Astrocyte (in vitro differentiated cells and primary cell): ENCODE measurements at places on chromosomes 5 and 9.

DNA sequence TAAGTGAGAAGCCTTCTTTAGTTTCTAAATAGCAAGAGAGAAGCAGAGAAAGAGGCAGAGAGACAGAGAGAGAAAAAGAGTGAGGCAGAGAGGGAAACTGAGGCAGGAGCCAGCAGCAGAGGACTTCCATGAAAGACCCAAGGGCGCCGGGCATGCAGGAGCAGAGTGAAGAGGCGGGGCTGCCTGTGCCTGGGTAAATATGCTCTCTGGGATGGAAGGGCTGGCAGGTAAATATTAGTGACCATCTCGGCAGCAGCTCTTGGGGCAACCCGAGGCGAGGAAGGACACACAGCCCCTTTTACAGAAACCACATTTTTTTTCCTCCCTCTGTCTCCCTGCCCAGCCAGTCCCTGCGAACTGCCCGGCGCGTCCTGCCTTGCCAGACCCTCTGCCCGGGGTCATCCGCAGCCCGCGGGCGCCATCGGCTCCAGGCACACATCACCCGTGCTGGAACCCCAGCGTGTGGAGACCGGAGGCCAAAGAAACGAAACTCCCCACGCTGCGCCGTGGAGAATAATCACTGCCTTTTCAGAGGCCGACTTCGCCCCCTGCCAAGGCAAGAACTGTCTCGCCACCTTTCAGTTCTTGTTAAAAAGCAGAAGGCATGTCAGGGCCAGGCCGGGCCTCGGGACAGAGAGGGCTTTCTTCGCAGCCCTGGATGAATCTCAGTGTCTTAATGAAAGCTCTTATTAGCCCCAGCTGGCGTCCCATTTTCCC is 61.3 kb downstream of the BOD1 start:
- DNase-seq = no peak

- peak; percentile 63 for DNase-seq
Observed at GRCh38 chr5:100690036-100690560, 154.9 kb downstream of the FAM174A start.

DNA sequence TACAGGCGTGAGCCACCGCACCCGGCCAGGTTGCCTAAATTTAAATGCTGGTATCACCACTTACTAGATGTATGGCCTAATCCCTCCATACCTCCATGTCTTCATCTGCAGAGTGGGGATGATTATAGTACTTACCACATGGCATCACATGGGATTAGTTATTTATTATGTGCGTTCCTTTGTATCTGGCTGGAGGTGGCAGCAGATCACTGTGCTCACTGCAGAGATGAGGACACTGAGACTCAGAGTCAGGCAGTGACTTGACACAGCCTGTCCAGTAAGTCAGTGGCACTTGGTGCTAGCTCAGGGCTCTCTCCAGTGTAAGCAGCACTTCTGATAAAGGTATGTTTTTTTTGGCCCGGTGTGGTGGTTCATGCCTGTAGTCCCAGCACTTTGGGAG is 38.4 kb upstream of the HAND1 start:
- DNase-seq = no peak

DNA sequence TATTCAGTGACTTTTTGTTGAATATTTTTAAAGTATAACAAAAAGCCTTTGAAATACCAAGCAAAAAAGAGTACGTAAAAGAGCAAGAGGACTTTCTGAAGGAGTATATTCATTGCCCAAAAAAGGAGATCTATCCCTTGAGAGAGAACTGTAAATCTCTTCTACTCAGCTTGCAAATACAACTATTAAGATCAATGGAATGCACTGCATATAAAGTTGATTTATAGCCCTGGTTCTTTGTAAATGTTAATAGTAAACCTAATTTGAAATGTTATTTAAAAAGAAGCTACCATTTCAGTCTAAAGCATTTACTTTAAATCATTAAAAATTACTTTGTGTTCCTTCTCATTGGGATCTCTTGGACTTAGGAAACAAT is 168.1 kb downstream of the PDE4D start:
- no peak for DNase-seq

DNA sequence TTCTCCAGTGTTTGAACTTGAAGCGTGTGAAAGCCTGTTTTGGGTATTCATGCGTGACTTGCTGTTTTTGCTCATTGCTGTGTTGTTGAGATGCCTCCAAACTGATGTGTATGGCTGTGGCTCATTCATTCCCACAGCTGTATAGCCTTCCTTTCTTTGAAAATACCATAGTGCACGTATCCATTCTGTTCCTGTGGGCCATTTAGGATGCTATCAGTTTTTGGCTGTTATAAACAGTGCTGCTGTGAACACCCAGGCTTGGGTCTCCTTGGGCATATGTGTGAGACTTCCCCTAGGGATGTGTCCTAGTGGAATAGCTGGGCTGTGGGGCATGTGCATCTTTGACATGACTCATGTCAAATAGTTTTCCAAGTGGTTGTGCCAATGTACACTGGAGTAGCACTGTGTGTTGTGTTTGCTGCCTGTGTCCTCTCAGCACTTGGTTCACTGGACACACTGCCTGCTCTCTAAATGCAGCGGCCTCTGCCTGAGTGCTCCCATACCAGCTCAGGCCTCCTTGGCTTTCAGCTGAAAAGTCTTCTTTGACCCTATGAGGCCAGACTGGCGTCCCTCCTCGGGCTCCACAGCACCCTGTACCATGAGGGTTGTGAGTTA is 102.6 kb upstream of the TBC1D2 start:
- peak; percentile 43 for DNase-seq

GRCh38 chr9:129568560-129569501 is 52.1 kb downstream of the C9orf50 start:
- no peak for DNase-seq
